ENCODE measurements at places on chromosomes 6 and 20.

- no peak for DNase-seq
Observed at GRCh38 chr6:39003072-39003471, 45.5 kb upstream of the GLP1R start.

GRCh38 chr20:63639093-63639975 is 12.4 kb upstream of the GMEB2 start:
- DNase-seq: no peak

DNA sequence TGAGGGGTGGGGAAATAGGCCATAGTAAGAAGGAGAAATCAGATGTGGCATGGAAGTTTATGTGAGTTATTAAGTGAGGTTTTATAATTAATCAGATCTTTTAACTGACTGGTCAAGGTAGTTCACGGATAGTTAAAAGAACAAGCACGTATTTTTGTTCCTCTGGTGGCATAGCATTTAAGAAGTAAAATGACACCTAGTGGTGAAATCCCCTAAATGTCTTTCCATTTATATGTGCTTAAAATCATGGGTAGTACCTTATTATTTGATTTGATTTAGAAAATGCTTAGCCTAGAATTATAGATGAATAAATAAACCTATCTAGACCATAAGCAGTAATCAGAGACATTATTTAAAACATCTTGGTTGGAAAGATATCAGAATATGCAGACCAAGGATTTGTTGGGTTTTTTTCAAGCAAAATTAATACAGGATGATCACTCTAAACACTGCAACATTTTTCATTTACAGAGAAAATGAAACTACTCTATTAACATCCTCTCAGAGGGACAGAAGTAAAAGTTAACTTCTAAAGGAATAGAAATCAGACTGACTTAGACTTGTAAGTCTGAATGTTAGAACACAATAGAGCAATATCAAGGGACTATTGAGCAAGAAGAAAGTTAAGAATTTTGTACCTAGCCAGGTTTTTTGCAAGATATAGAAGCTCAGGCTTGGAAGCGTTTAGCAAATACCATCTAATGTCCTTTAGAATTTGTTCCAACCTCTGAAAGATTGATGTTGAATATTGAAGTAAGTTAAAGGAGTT is 81.1 kb downstream of the STXBP5 start:
- DNase-seq: peak; percentile 10

- DNase-seq: no peak
Observed at GRCh38 chr6:19416811-19417210, 420.4 kb upstream of the ID4 start.

DNA sequence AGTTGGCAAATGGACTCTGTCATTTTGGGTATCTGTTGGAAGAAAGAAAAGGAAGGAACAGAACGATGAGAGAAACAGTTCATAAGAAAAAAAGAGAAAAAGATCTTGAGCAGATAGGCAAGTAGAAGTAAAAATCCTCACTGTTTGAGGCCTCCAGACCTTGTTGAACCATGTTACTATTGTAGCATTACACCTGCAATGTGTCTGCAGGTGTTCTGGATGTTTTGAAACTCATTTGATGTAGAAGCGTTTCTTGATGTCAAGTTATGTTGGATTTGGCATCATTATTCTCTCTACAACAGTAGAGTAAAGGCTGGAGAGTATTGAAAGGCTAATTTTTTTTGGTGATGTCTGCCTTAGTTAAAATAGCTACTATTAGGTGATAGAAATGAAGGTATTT is 108.7 kb downstream of the CARMIL1 start:
- DNase-seq: no peak

All from GM04504 (cell line).